ENCODE measurements at places on chromosomes 1 and 21.
A peak's percentile ranks its signal among the peaks of the same experiment; 100 is the strongest.

DNA sequence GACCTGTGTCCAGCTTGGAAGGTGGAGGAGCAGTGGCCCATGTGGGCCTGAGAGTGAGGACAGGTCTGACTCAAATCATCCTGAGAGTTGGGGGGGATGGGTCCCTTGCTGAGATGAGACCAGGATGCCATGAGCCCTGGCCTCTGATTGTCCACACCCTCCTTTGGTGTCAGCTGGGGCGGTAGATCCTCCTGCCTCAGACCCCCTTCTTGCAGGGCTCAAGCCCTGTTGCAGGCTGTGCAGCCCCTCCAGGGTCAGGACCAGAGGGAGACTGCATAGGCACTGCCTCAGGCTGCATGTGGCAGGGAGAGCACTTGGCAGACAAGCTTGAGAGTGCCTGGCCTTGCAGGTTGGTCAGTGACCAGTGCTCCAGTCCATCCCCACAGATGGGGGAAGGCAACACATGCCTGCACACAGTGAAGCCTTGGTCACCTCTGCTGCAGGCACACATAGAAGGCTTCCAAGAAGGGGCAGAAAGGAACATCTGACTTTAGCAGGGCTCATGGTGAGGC lies 82.2 kb upstream of the ACTRT2 start:
- DNase-seq = no peak

DNA sequence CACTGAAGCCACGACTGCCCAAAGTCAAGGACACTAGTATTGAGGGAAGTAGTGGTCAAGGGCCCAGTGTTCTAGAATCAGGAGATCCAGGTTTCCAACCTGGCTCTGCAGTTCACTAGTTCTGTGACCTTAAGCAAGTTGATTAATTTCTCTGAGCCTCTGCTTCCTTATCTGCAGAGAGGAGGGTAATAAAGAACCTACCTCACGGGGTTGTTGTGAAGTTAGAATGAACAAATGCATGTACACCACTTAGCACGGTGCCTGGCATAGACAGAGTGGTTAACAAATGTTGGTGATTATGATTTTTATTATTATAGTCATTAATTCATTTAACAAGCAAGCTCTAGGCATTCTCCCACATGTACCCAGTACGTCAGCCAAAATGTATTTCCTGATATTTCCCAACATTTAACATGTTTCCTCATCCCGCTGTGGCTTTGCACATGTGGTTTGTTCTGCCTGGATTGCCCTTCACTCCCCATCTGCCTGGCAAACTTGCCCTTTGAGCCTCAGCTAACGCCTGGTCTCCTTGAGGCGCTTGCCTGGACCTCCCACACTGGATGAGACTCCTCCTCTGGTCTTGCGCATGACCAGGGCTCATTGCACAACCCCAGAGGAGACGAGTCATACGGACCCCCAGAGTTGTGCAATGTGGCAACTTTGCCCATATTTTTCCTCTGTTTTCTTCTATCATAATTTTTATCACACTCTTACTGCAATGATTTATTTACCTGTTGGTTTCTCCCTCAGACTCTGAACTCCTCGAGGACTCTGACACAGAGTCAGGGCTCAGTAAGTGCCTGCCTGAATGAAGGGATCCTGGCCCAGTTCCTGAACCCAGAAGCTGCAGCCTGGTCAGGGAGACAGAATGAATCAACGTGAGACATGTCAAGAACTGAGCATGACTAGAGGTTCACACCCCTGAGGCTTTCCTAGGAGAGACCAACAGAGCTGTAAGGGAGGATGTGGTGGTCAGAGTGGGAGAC lies 20.7 kb upstream of the MFSD2A start:
- peak; percentile 68 for DNase-seq

- DNase-seq = no peak
Measured at GRCh38 chr1:202245391-202245790, 51.8 kb downstream of the LGR6 start.

- no peak for DNase-seq
Measured at GRCh38 chr1:182198006-182198605, 136.6 kb upstream of the ZNF648 start.

GRCh38 chr21:36701756-36702621 lies 3.1 kb downstream of the SIM2 start:
- no peak for DNase-seq

DNA sequence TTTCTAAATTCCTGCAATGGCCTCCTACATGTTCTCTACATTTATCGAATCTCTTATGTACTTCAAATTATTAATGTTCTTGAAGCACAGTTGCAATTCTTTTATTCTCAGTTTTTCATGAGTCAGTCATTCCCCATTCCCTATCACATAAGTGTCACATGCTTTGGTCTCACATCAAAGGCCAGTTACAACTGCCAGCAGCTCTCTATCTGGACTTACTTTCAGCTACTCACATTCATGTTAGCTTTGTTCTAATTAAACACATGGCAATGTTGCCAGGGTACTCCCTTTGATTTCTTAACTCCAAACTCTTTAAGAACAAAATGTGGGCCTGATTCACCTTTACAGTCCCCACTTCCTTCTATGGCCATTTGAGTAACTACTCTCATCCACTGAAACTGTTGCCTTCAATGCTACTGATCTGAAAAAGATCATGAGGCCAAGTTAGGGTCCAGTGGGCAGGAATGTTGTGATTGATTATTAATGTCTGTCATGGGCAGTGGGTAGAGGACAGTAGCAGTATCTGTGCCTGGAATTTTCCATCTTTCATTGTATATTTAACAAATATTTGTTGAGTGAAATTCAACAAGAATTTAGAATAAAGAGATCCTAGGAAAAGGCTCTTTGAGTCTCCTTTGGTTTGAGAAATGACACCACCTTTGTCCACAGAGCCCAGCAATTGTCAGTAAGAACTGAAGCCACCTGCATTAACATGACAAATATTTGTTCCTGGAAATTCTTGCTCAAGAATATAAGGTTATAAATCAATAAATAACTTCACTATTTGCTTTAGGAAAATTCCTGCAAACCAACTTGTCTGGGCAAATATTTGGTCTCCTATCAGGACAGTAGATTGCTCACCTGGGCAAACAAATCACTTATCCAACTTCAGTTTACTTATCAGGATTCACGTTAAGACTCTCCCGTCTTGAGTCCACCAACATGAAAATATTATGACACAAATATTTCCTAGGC lies 153.6 kb upstream of the SAMSN1 start:
- no peak for DNase-seq

GRCh38 chr1:219333626-219334025 lies 159.9 kb downstream of the LYPLAL1 start:
- no peak for DNase-seq

GRCh38 chr1:223727541-223727940 lies 15.2 kb downstream of the CAPN2 start:
- no peak for DNase-seq

DNA sequence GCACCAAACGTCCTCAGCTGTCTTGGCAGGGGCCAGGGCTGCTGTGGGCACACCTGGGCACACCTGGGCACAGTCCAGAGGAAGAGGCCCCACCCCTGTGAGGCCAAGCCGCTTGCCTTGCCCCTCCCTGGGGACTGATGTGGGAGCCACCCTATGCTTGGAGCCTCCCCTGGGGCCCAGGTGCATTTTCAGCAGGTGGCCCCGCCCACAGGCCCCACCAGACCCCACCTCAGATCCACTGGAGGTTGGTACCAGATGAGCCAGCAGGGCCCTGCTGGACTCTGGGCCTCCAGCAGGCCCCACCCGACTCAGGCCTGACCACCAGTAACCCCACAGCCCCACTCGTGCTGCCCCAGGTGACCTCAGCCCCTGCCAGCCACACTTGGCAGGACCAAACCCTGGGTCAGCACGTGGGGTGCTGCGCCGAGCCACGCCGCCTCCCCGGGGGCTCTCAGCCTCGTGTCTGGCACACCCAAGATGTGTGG lies 8.8 kb downstream of the SLC19A1 start:
- DNase-seq = no peak

- no peak for DNase-seq
Measured at GRCh38 chr1:165612062-165612461, 19.0 kb upstream of the MGST3 start.

GRCh38 chr1:60558236-60558635 lies 484.7 kb upstream of the C1orf87 start:
- no peak for DNase-seq

- DNase-seq = no peak
Measured at GRCh38 chr21:25409978-25410377, 197.3 kb downstream of the MRPL39 start.

- peak; percentile 20 for DNase-seq
Measured at GRCh38 chr1:41578712-41579335, 94.3 kb upstream of the EDN2 start.

- DNase-seq = no peak
Measured at GRCh38 chr1:15146971-15147376, 6.6 kb upstream of the TMEM51 start.

DNA sequence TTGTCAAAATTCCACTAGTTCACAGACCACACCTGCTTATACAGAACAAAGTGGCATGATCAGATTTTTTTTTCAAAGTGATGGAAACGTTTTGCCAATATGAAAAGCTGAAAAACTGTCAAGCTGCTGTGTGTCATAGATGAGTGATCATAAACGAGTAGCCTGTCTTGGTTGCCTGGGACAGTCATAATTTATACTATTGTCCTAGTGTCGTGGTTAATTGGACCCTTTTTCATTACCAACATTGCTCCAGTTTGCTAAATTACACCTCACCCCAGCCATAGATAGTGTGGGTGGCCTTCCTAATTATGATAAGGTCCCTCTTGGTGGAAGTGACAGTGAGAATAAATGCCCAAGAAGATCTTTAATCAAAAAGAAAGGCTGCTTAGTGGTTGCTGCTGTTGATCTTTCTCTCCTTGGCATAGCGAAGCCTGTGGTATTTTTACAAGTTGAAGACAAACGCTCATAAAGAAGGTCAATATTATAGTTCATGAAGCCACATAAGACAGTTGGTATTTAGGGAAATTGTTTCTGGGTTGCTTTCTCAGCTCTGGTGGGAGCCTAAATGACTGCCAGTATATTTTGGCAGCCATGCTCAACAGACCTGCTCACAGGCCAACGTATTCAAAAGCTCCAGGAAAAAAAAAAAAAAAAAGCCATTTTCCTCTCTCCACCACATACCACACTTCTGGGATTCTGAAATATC lies 478.1 kb downstream of the PLA2G4A start:
- DNase-seq = no peak

DNA sequence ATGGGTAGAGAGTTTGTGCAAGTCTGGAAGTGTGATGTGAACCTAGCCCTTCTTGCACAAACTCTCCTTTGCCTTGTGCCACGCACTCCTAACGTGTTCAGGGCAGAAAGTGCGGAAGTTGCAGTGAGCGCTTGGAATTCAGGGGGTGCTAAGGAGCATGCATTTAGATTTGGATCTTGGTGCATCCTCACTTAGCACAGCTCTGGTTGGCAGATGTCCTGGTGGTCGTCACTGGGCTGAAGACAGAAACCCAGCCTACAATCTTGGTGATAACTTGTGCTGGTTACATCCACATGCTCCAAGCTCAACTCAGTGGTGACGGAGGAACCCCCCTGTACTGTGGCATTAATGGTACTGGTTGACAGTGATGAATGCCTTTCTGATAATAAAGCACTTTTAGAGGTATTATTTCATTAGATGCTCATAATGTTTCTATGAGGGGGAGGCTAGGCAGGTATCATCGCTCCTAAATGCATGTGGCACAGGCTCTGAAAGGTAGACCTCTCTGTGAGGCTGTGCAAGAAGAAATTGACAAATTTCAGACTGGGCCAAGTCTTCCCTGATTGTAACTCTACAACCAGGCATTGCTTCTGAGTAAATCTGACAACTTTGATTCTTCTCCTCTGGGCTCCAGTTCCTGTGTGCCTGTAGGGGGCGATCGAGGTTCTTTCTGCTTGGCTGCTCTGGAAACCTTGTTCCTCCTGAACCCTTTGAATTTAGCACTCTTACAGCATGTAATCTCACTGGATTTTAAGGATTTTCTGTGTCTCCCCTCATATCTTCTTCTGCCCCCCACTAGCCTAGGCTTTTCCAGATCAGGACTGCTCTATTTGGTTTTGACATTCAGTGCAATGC lies 40.6 kb downstream of the MAPKAPK2 start:
- no peak for DNase-seq

GRCh38 chr1:42005530-42005929 lies 86.8 kb upstream of the HIVEP3 start:
- no peak for DNase-seq

DNA sequence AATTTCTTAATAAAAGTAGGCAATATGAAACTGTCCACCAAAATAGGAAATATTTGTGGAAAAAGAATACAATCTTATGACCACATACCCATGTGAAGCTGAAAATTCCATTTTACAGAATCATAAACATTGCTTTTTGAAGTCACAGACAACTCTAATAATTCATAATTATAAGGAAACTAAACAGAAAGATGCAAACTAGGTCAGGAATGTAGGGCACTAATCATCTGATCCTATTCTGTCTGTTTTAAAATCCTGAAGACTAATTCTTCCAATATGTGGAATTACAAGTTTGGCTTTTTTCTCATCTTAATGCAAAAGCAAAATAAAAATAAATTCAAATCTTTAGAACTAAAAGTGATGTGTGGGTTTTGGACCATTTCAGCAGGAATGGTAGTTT lies 528.6 kb downstream of the LTN1 start:
- no peak for DNase-seq

DNA sequence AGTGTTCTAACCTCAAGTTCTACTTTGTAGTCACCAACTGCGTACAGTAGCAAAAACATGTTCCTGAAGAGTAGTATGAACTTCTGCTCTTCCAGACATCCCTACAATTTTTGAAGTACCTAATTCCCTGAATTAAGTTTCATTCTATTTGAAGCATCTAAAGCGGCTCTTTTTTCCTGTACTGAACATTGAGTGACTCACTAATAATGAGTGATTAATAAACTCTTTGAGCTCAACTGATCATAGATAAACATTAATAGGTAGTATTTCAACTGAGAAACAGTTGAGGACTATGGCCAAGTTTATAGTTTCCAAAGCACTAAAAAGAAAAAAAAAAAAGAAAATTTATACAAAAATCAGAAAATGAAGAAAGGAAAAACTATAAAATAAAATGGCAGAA lies 683.1 kb downstream of the LTN1 start:
- DNase-seq = no peak

- DNase-seq = no peak
Measured at GRCh38 chr21:22609802-22610201, 1611.6 kb downstream of the NCAM2 start.
